Stimulated activated CD4-positive, alpha-beta T cell treated with anti-CD3 and anti-CD28 coated beads, Interleukin-1b, Interleukin-23, amount 100 ng/mL, for 1 hour (primary cell): ENCODE measurements at places on chromosomes 5 and 9.
A peak's percentile ranks its signal among the peaks of the same experiment; 100 is the strongest.

- no peak for DNase-seq
Observed at GRCh38 chr5:95823738-95824609, 1.4 kb upstream of the GLRX start.

DNA sequence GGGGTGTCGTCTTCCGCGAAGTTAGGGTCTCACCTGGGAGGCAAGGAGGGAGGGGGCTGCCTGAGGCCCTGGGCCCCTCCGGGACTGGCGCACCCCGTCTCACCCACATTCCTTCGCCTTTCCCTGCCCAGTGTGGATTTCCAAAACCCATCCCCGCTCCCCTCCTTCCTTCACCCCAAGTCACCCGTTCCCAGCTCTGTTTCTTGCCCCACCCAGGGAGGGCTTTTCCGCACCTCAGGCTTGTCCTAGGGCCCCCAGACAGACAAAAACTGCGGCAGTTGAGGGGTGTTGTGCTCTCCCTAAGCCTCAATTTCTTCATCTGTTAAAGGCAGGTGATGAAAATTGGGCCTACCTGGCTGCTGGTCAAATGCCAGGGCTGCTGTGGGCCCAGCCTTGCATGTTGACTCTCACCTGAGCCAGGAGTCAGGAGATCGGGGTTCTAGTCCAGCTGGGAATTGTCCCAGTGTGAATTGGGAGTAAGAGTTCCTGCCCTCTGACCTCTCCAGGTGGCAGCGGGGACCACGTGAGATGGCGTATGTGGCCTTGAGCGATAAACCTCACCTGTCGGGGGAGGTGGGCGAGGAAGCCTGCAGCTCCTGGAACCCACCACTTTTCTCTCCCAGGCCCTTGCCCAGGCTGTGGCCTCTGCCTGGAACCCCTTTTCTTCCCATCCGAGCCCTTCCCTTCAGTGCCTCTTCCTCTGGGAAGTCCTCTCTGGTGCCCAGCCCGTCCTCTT is 143.4 kb upstream of the IER5L start:
- no peak for DNase-seq

GRCh38 chr5:87127956-87128687 is 139.6 kb upstream of the RASA1 start:
- no peak for DNase-seq

GRCh38 chr9:131167146-131167692 is 41.8 kb downstream of the NUP214 start:
- DNase-seq: no peak

- no peak for DNase-seq
Observed at GRCh38 chr5:120103495-120103894, 360.6 kb upstream of the PRR16 start.

DNA sequence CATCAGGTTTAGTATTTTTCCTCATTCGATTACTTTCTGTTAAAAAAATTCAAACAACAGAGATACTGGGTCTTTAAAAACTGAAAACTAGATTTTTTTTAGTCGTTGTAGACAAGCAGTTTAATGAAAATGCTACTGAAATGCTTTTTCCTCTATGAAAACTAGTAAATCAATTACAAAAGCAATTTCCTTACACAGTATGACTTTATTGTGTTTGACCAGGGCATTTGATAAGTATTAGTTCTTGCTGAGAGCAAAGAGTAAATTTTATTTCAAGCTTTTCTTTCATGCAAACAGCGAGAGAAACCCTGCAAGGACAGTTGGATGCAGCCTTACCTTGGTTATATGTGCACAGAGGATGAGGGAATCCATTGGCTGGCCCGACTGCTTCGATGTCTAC is 308.5 kb downstream of the MAT2B start:
- DNase-seq: no peak

- no peak for DNase-seq
Observed at GRCh38 chr9:31323726-31324444, 1060.6 kb upstream of the ACO1 start.

DNA sequence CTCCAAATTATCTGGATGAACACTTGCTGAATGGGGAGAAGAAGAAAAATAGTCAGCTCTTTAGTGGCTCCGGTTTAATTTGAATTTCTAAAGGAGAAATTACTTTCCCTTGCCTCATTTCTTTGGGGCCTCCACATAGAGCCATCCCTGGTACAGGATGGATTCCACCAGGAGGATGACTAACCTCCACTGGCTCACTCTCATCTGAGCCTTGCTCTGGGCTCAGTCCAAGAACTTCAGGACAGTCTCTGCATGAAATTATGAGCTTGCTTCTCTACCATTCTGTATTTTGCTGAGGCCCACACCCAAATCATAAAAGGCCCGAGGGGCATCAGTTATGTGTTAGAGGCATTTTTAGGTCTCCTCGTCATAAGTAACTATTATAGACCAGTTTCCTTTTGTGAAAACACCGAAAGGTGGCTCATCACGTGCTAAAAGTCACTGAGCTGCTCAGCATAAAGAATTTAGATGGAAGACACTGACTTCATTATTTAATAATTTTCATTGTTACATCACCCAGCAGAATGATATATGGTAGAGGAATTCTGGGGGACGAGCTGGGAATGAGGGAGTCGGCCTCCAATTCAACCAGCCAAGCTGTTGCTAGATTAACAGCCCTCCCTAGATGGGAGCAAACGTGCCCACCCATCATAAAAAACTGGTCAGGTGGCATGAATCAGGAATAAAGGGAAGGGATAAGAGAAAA is 222.1 kb downstream of the TARS1 start:
- no peak for DNase-seq

DNA sequence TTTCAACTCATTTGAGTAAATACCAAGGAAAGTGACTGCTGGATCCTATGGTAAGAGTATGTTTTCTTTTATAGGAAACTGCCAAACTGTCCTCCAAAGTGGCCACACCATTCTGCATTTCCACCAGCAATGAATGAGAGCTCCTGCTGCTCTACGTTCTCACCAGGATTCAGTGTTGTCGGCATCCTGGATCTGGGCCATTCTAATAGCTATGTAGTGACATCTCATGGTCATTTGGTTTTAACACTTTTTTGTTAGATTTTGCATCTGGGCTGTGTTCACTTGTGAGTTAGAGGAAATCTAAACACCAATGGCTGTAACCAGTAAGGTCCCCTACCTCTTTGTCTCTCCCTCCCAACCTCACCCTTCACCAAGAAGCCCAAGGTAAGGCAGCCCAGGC is 115.9 kb downstream of the ATPSCKMT start:
- DNase-seq: no peak

DNA sequence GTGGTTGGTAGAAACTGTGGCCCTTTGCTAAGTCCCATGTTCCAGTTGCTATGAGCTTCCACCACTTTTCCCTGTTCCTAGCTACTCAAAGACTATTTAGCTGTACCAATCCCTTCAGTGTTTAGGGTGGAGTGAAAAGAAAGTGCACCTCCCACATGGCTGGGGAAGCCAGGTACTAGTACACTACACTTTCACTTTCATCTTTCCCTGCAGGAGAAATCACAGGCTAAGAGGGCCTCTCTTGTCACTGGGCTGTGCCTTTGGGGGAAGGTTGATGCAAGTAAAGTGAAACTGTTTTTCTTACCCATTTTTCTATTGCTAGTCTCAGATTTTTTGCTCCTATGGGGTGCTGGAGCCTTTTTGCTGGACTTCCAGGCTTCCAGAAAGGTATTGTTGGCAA is 33.5 kb upstream of the CKS2 start:
- no peak for DNase-seq

DNA sequence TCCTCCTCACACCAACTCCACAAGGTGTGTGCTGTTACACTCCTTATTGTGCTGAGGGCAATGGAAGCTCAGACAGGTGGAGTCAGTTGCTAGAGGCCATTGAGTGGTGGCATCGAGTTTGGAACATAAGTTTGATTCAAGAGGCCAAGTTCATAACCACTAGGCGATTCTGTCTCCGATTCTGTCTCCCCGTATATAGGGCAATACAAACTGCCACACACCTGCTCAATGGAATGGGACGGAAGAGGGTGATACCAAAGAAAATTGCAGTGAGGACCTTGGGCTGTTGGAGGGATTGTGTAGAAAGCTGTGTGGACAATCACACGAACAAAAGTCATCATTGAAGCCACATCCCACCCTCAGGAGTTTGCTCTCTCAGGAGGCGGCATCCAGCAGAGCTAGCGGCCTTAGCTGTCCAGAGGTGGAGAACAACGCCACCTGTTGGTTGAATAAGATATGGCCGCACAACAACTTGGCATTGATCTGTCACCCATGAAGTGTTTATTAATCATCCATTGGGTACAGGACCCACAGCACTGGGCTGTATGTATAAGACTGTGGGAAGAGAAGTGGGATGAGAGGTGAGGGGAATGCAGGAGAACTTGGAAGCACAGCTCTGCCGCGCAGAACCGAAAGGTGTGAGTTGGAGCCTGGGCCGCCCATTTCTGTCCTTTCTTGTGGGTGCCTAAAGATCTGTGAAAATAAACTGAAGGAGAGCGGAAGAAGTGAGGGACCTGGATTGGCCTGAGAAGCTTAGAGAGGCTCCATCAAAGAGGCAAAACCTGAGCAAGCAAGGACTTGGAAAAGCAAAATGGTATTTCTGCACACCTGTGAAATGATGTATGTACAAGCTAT is 16.1 kb upstream of the NEUROG1 start:
- DNase-seq: peak; percentile 9

GRCh38 chr5:20109326-20109725 is 121.3 kb upstream of the CDH18 start:
- DNase-seq: no peak

DNA sequence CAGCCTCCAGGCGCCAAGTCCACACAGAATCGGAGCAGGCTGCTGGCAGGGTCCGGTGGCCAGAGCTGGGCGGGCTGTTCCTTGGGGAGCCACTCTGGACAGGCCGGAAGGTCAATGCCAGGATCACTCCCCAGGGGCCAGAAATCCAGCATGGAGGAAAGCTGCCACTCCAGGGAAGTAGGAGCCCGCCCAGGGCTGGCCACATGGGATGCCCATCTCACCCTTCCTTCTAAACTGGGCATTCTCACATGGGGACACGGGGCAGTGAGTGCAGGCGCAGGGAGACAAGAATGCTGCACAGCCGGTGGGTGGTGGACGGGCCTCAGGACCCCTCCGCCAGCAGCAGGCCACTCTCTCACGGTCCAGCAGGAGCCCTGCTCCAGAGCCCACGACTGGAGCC is 58.2 kb downstream of the ADAMTS2 start:
- DNase-seq: no peak

- no peak for DNase-seq
Observed at GRCh38 chr9:27442464-27442863, 81.6 kb upstream of the IFNK start.

- no peak for DNase-seq
Observed at GRCh38 chr9:89311346-89312221, 589 bp downstream of the CKS2 start.

- no peak for DNase-seq
Observed at GRCh38 chr9:127279717-127280285, 15.2 kb downstream of the GARNL3 start.

DNA sequence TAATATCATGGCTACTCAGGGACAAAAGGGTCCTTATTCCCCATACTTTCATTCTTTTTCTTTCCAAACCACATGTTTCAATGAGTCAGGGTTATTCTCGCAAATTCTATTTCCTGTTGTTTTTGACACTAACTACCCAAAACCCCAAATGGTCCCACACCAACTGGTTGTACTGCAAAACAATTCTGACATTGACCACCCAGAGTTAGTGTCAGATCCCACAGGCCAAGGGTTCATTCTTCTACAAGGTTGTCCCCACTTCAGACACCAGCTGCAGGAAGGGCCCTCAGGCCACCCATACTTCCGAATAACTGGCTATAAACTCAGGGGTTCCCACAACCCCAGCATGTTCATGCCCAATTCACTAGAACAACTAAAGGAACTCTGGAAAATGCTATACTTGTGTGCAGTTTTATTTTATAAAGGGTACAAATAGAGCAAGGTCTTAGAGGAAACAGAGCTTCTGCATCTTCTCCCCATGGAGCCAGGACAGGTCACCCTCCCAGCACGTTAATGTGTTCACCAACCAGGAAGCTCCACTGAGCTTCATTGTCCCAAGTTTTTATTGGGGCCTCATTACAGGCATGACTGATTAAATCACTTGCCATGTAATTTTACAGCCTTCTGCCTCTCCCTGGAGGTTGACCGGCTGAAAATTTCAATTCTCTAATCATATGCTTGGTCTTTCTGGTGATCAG is 334.8 kb downstream of the DRD1 start:
- DNase-seq: no peak

- DNase-seq: no peak
Observed at GRCh38 chr9:96004379-96004778, 128.9 kb downstream of the ERCC6L2 start.

GRCh38 chr5:35213608-35214007 is 16.7 kb downstream of the PRLR start:
- no peak for DNase-seq

- no peak for DNase-seq
Observed at GRCh38 chr9:93902780-93903655, 52.1 kb downstream of the BARX1 start.

DNA sequence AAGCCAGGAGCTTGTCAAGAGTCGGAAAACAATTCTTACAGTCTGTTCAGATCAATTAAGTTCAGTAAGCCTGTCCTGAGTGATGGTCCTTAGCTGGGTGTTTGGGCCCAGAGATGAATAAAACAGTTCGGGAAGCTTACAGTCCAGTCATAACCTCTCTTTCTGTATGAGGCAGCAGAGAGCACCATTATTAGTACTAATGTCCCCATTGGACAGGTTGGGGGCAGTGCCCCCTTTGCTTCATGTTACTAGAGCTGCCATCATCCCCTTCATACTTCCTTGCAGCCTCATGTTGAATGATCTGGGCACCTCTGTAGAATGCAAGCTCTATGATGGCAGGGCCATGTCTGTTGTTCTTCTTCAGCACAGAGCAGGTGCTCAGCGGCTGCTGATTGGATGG is 9.8 kb downstream of the DOCK2 start:
- no peak for DNase-seq

GRCh38 chr5:89735082-89735481 is 674.5 kb downstream of the CETN3 start:
- no peak for DNase-seq

DNA sequence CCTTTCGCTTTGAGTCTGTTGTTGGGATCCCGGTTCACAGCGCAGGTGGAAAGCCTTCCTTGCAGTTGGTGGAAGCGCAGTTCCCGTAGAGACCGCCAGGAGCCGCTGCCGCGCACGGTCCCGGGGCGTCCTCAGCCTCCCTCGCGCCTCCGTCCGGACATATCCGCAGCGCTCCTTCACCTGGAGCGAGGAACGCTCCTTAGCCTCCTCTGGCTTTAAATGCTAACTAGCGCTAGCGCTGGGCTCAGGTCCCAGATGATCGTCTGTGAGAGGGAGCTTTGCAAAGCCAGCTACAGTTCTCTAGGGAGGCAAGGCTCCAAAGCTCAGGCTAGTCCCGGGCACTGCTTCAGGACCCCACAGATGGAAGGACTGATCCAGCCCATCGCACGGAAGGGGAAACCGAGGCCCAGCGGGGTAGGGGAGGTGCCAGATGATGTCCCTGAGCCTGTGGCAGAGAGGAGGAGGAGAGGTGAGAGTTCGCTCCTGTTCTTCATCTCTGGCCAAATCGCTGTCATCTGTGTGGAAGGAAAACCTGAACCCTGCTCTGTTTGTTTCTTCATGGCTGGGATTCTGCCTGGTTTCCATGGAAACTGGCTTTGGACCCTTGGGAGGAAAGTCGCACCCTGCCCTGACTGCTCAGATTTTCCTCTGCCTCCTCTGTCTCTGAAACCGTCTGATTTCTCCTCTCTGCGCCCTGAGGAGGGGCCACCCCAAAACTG is 31.4 kb downstream of the COL15A1 start:
- peak; percentile 40 for DNase-seq
